ENCODE measurements at places on chromosomes 6 and 20.

DNA sequence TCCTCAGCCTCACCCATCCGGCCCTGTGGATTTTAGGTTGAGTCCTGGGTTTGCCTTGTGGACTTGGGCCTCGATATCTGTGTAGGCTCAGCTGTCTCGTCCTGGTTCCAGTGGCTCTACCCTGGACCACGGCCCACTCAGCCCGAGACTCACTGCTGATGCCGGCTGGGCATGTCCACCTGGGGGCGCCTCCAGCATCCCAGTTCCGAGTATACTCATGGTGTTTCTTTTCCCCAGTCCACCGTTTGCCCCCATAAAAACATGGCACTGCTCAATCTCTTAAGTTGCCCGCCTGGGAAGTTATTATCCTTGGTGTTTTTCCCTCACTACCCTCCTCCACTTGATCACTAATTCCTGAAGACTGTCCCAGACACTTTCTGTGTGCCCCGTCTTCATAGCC lies 99.1 kb downstream of the ARID1B start:
- no peak for DNase-seq

DNA sequence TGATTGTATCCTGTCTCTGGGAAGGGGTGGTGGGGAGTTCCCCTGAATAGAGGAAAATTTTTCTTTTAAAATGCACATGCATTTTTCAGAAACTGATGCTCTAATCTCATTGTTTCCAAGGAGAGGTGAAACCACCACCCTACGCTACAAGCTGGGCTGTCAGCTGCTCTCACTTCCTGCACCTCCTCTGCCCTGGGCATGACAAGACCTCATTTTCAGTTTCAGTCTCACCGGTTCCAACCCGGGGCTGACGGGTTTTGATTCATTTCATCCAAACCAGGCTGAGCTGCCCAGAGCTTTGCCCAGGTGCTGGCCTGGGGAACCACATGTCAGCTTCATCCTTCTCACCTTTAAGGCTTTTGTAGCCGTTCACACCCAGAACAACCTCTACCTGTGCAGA lies 99.7 kb downstream of the EYA2 start:
- peak; percentile 62 for DNase-seq

GRCh38 chr6:108166664-108167448 lies 1.0 kb downstream of the NR2E1 start:
- DNase-seq, result no peak

DNA sequence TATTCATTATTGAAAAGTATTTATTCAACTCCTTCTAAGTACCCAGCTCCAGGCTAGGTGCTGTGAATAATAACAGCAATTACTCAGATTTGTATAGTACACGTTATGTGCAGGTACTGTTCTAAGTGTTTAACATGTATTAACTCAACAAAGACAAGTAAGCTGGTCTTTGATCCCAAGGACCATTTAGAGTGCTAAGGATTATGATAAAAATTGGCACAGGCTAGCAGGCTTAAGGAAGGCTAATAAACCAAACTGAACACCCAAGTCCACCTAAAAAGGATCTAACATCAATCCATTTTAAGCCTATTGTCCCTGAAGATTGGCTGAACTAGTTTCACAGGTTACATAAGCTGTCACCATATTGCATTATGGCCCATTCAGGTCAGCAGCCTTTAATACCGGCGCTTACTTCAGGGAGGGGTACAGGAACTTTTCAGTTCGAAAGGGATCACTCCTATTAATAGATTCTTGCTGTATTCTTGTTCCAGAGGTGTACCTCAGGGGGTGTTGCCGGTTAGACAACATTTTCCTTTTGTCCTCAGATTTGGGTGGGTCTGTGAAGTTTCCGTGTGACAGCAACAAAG lies 99.0 kb upstream of the GMDS start:
- DNase-seq, result no peak

- DNase-seq, result no peak
These were observed 26.2 kb downstream of the NOL7 start for GRCh38 chr6:13641315-13641714.

GRCh38 chr6:72721346-72721745 lies 99.5 kb downstream of the KCNQ5 start:
- no peak for DNase-seq

GRCh38 chr6:156423075-156423474 lies 354.1 kb upstream of the ARID1B start:
- no peak for DNase-seq

- DNase-seq, result no peak
These were observed 40.2 kb upstream of the NEDD9 start for GRCh38 chr6:11272491-11273192.

GRCh38 chr6:3205913-3206312 lies 21.5 kb downstream of the TUBB2B start:
- DNase-seq, result no peak

DNA sequence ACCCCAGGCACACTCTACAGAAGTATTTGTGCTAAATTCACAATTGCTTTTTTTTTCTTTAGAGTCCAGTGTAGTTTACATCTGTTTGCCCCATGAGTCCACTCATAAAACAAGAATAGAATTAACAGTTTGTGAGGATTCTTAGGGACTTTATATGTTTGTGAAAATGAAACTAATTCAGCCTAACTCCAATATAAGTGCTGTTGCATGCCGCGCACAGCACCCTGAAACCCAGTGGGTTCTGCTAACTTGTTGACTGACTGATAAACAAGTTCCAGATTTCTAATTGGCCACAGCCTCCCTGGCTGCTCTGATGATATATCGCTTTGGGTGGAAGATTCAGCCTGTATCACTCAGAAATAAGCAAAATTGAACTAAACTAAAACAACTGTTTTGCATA lies 561.4 kb downstream of the PKHD1 start:
- DNase-seq, result no peak

- no peak for DNase-seq
These were observed 40.9 kb downstream of the ZFP64 start for GRCh38 chr20:52150440-52151258.

GRCh38 chr6:82761674-82762345 lies 303.8 kb downstream of the UBE3D start:
- no peak for DNase-seq

GRCh38 chr20:1423625-1424106 lies 30.8 kb upstream of the FKBP1A start:
- DNase-seq, result no peak

DNA sequence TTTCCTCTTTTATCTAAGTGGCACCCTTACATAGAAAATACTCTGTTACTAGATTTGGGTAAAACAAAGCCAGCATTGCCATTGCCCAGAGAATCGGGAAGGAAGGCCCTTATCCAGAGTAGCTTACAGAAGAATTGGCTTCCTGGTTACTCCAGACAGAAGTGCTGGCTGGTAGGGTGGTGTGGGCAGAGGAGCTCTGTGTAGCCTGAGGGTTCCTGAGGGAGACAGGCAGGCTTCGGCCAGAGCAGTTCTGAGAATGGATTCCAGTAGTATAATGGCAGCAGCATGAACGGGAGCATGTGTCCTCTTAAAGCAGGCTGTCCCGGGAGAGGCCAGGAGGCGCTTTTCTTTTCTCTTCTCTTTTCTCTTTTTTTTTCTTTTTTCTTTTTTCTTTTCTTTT lies 11.9 kb downstream of the CUL9 start:
- no peak for DNase-seq

DNA sequence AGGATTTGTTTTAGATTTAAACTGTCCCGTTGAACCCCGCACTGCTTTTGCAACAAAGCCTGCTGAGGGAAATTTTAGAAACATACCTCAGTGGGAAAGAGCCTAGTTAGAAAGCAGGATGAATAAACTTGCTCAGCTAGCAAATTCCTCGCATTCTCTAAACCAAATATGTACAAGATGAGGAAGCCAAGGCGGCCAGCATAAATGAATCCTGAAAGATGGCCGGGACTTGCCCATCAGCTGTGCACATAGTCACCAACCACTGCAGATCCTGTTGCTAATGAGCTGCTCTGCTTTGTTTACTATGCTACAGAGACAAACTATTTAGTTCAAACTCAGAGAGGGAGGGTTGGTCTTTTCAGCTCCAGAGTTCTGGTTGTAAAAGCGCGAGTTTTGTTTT lies 49.0 kb downstream of the TMEM170B start:
- no peak for DNase-seq

- no peak for DNase-seq
These were observed 86.3 kb downstream of the ERMARD start for GRCh38 chr6:169837529-169838250.

DNA sequence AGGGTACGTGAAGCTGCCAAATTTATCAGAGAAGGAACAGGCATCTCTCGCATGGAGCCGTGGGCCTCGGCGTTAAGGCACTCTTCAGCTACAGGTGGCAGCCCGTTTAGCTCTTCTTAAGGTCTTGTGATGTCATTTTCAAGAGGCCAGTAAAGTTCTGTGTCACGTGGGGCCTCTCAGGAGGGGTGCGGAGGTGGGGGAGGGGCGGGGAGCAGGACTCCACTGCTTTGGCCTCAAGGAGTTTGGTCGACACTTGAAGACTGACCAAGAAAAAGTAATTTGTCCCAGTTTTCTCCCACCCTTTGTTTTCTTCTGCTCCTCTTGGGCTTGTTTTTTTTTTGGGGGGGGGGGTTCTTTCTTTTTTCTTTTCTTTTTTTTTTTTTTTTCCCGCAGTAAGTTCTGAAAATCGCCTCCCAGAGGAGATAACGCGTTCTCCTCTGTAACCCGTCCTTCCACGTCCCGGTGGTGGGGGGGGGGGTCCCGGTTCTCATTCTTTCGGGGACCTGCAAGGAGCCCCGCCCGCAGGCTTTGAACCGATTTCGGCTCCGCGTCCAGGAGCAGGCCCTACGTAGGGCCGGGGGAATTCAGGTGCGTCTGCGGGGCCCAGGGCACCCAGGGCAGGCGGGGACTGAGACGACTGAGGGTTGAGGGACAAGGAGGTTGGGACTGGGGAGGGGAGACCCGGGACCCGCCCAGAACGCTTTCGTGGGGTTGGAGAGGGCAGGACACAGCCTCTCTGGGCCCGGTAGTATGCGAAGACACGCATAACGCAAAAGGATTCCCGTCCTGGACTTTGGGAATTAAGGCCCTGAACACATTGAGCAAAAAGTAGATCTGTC lies 26.0 kb downstream of the GPX6 start:
- DNase-seq, result peak; percentile 42

DNA sequence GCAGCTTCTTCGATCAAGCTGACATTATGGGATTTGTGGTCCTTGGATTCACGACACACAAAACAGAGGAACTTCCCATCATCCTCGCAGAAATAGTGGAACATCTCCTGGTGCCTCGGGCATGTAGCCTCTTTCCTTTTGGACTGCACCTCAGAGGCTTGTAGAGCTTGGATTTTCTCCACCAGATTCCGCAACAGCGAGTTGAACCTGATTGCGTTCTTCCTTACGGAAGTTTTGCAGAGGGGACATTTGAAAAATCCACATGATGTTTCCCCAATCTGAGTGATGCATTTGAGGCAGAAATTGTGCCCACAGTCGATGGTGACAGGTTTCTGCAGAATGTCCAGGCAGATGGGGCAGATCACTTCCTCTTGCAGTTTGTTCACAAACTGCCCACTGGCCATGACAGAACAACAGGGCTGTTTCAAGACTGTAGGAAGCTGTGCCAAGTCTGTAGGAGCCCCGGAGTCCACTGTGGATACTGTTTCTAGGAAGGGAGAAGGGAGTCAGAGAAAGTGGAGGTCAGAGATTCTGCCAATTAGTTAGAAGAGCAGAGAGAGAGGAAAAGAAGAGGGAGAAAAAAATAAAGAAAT lies 392 bp downstream of the TRIM31 start:
- no peak for DNase-seq

DNA sequence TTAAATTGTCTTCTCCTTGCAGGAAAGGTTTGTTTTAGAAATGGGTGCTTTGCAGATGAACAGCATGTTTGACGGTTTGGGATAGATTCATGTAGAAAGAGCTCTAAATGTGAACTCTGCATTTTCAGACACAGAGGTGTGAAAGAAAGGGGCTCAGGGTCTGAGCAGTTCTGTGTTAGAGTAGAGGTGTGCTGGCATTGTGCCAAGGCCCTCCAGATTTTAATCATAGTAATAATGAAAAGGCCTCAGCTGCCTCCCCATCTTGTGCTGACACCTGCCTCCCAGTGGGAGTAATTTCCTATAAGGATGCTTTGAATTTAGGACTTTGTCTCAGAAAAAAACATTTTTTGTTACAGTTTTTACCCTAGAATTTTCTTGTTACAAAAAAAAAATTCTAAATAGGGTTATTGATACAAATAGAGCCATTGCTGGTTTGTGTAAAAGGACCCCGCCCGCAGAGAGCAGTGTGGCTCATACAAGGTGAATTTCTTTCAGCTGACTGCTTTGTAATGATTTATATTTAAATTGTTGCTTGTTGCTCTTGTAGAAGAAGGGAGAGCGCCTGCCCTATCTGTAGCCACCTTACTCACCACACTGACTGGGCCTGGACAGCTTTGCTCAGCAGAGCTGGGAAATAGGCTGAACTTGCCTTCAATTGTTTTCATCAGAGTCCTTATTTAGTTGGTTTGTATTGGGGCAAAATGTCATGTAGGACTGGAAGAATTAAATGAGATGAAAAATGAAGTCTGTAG lies 294.5 kb downstream of the ZFAND3 start:
- no peak for DNase-seq

- DNase-seq, result peak; percentile 35
These were observed 5.6 kb upstream of the VNN2 start for GRCh38 chr6:132763269-132763668.

- no peak for DNase-seq
These were observed 593.5 kb downstream of the TENT5A start for GRCh38 chr6:81158956-81159355.

GRCh38 chr6:82245376-82245775 lies 2.2 kb downstream of the IBTK start:
- no peak for DNase-seq

GRCh38 chr6:168061269-168062210 lies 17.5 kb downstream of the FRMD1 start:
- DNase-seq, result no peak

GRCh38 chr6:11756726-11757125 lies 21.9 kb downstream of the ADTRP start:
- no peak for DNase-seq

GRCh38 chr6:15476631-15477380 lies 186.0 kb downstream of the DTNBP1 start:
- DNase-seq, result no peak

- DNase-seq, result no peak
These were observed 122.3 kb downstream of the B3GAT2 start for GRCh38 chr6:70834520-70834919.

DNA sequence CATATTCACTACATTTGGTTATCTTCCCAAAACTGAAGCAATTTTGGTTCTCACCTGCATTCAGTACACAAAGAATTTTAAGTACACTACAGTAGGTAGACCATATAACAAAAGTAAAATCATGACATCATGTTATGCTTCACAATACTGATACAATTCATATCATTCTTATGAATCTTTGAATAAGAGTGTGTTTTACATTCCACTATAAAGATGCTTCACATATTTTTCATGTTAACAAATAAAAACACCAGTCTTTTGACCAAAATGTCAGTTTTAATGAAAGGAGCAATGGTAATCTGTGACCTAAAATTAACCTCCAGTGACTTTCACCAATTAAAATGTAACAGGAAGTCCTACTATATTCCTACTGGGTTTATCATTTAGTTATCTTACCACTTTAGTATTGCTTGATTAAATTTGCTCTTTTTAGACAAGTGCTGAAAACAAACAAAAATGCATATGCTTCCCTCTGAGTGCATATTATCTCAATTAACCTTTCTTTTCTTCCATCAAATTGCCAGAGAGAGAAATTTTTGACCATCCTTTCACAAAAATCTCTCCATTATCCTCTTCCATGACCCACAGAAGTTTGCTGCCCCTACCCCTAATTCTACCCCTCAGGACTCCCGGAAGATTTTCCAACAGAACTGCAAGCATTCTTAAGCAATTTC lies 49.3 kb downstream of the PHIP start:
- DNase-seq, result no peak

- DNase-seq, result no peak
These were observed 3.9 kb upstream of the EDEM2 start for GRCh38 chr20:35150846-35151579.

GRCh38 chr6:39952167-39952566 lies 17.9 kb upstream of the MOCS1 start:
- DNase-seq, result no peak

GRCh38 chr20:49161428-49162152 lies 26.5 kb downstream of the STAU1 start:
- DNase-seq, result no peak
